Effector memory CD4-positive, alpha-beta T cell (primary cell): ENCODE measurements at places on chromosomes 3 and 15.

DNA sequence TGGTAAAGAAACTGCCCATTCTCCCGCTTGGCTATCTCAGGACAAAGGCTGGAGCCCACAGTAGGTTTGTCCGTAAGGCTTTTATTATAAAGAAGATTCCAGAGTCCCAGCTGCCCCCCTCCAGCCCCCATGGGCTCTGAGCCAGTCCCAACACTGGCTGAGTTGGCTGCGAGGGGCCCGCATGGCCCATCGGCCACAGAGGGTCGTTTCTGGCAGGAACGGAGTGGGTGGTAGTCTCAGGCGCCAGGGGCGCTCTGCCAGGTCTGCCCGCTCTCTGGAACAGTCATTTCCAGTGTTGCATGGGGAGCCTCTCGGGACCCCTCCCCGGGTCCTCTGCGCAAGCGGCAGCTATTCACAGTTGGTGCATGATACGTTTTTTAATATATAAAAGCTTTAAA lies 12.2 kb downstream of the H1-8 start:
- H3K27ac ChIP-seq, result no peak overlapping the region
- no peaks in the 10 kb centered on the region for H3K4me1 ChIP-seq
- no peaks in the 10 kb centered on the region for H3K27me3 ChIP-seq
- no peak overlapping the region for H3K4me3 ChIP-seq
- H3K36me3 ChIP-seq, result no peaks in the 10 kb centered on the region

- no peaks in the 10 kb centered on the region for H3K27me3 ChIP-seq
- no peak for DNase-seq
- no peak overlapping the region for H3K4me3 ChIP-seq
- H3K36me3 ChIP-seq, result no peaks in the 10 kb centered on the region
Observed at GRCh38 chr15:40845511-40846284, 1.9 kb downstream of the SPINT1 start.

- no peak for DNase-seq
- peaks cover 47% of the 10 kb centered on the region for H3K36me3 ChIP-seq
- no peak overlapping the region for H3K4me3 ChIP-seq
- H3K27me3 ChIP-seq, result no peaks in the 10 kb centered on the region
- peaks cover 11% of the 10 kb centered on the region for H3K4me1 ChIP-seq
Observed at GRCh38 chr3:15094187-15094875, 4.6 kb downstream of the RBSN start.

DNA sequence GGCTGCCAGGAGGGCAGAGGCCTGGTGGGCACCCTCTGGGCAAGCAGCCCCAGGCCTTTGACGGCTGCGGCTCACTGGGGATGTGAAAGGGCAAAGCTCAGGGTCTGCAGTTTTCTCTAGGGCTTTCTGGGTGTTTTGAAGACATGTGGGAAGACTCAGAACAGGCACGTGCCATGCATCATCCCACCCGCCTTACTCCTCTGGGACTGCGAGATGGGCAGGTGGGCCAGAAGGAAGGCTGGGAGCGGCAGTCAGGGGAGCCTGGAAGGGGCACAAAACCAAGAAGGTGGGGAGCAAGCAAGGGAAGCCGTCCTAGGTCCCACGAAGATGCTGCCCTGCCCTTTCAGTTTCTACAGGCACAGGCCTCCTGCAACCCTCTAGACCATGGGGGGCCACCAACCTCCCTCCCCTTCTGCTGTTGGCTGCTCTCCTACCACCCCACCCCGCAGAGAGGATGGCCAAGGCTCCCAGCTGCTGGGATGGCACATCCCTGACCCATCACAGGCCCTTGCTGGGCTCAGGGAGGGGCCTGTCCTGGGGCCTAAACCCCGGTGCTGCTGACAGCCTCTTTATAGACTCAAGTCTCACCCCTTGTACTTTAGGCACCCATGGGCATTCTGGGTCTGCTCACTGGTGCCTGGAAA lies 71.8 kb upstream of the CTSH start:
- H3K27me3 ChIP-seq, result no peaks in the 10 kb centered on the region
- H3K4me3 ChIP-seq, result no peak overlapping the region
- H3K27ac ChIP-seq, result no peak overlapping the region
- no peaks in the 10 kb centered on the region for H3K4me1 ChIP-seq
- no peak for DNase-seq

GRCh38 chr3:37223141-37223558 lies 48.8 kb upstream of the LRRFIP2 start:
- no peaks in the 10 kb centered on the region for H3K36me3 ChIP-seq
- H3K4me1 ChIP-seq, result peaks cover 7% of the 10 kb centered on the region
- no peak overlapping the region for H3K27ac ChIP-seq
- no peaks in the 10 kb centered on the region for H3K27me3 ChIP-seq
- no peak overlapping the region for H3K4me3 ChIP-seq

DNA sequence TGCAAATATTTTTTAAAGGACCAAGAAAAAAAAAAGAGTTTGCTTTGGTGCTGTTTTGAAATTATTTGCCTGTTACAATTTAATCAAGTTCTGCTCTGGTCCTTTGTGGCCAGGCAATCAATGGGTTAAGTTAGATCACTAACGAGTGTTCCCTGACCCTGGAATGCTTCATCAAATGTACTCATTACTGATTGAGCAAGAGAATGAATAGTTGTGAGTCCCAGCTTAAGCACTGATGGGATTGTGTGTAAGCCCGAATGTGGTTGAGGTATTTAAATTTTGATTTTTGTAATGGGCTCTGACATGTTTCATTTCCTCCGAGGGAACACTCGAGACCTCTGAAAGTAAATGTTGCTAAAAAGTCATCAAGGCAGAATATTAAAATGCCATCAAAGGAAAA lies 699.1 kb downstream of the MCTP2 start:
- no peak overlapping the region for H3K27ac ChIP-seq
- H3K27me3 ChIP-seq, result no peaks in the 10 kb centered on the region
- H3K4me1 ChIP-seq, result no peaks in the 10 kb centered on the region
- no peak overlapping the region for H3K4me3 ChIP-seq
